ENCODE measurements at places on chromosomes 16 and 17.
A peak's percentile ranks its signal among the peaks of the same experiment; 100 is the strongest.

GRCh38 chr17:61161615-61162134, 238.0 kb upstream of the TBX2 start:
- no peak for DNase-seq

DNA sequence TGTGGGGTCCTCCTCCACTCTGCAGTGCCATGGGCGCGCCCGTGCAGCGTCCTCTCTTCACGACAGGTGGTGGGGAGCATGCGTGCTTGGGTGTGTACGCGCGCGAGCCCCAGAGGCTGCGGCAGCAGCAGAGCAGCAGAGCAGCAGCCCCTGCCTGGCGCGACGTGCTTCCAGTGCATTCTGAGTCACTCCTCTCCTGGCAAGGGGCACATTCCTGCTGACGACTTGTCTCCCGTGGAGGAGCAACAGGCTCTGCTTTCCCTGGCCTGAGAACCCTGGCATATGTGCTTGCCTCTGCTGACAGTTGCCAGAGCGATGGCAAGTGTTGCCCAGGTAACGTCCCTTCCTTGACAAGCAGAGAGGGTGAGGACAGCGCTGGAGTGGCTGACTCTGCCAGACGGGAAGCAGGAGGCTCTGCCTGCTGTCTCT, 133.8 kb upstream of the PLCG2 start:
- DNase-seq = no peak

- DNase-seq = no peak
Observed at GRCh38 chr16:7550096-7550495, 217.5 kb downstream of the RBFOX1 start.

GRCh38 chr17:28968231-28968913, 17.1 kb upstream of the PHF12 start:
- DNase-seq = no peak

GRCh38 chr16:50833929-50834328, 92.0 kb downstream of the CYLD start:
- no peak for DNase-seq

GRCh38 chr17:8444494-8444893, 8.8 kb downstream of the NDEL1 start:
- no peak for DNase-seq

- DNase-seq = no peak
Observed at GRCh38 chr17:27381007-27381501, 75.2 kb upstream of the KSR1 start.

DNA sequence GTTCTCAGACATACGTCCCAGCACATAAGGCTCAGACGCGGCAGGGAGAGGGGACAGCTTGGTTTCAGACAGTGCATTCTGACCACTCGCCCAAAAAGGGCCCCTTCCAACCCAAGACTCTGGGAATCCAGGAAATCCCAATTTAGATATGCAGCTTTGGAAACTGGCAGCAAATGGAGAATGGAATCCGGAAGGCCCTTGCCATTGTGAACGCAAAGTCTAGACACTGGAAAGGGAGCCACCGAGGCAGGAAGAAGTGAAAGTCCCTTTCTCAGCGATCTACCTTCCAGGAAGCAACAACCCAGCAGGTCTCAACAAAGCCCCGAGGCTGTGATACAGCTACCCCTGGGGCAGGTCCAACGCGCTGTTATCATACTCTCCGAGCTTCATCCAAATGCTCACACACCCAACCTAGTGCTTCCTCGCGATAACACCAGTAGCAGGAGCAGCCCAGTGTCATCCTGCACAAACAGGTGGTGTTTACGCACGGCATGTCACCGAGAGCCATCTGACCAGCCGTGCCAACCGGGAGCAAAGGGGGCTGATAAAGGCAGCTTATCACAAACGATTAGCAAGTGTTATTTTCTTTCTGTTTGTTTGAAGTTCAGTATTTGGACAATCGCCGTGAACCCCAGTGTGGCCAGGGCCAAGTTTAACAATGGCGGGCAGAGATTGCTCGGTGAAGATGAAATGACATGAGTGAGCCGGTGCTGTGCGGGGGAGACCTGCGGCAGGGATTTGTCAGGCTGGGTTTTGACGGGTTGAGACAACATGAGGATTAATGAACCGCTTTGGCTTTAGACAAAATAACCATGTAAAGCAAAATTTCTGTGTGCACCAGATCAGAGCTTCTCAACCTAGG, 240.6 kb downstream of the FOXL1 start:
- DNase-seq = peak; percentile 24

DNA sequence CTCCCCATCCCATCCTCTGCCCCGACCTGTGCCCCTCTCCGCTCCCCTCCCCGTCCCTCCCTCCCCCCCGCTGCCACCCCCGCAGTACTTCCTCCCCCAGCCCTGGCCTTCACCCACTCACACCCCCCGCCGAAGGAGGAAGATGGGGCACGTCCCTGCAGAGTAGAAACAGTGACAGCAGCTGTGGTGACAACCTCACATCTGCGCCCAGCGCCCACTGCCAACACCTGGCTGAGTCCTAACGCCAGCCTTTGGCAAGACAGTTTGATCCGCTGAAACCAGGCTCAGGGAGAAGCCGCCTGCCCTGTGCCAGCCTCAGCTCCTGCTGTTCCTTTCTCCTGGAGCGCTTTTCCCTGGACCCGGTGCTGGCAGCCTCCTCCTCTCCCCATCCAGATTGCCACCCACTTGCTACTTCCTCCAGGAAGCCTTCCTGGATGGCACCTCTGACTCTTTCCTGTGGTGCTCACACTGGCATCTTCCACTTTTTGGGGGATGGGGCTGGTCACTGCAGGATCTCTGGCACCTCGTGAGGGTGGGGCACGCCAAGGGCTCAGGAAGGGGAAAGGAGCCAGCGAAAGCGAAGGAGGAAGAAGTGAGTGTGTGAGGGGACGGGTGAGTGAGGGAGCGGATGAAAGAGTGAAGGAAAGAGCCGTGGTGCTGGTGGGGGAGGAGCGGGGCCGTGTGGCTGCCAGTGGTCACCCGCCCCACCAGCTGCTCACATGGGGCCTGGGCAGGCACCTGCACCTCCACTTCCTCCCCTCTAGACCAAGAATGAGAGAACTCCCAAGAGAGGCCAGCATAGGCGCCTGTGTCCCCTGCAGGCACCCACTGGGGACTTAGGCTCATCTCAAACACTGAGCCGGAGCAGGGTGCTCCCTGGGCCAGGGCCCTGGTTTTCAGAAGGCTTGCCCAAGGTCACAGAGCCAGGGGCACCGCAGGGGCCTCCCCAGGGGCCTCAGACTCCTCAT, 27.0 kb downstream of the ZFPM1 start:
- DNase-seq = no peak

DNA sequence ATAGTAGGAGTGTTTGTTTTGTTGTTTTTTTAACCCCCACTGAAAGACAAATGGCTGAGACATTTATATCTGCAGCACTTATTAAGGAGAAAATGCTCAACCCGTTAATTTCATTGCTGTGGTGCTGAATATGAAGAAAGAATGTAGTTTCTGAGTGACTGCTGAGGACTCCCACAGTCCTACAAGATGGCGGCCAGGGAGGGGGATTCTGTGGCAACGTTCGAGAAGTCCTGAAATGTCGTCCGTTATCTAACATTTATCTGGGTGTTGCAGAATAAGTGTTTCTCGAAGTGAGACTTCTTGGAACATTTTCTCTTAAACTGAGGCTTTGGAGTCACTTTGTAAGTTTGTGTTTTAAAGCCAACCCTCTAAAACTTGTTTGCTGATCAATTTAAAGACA, 530.4 kb downstream of the XYLT1 start:
- DNase-seq = no peak

DNA sequence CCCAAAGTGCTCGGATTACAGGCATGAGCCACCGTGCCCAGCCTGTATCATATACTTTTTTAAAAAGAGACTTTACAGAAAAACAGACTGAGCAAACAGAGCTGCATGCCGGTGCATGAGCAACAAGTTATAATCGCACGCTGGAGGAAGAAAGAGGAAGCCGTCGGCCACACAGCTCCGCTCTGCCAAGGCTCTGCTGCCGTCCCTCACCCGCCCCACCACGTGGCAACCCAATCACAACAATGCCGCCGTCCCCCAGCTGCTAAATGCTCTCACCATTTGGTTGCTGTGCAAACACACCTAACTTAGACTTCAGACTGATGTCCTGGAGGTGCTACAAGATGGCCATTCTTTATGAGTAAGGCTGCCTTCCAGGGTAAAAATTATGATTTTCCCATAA, 83.5 kb downstream of the ADCY9 start:
- no peak for DNase-seq

DNA sequence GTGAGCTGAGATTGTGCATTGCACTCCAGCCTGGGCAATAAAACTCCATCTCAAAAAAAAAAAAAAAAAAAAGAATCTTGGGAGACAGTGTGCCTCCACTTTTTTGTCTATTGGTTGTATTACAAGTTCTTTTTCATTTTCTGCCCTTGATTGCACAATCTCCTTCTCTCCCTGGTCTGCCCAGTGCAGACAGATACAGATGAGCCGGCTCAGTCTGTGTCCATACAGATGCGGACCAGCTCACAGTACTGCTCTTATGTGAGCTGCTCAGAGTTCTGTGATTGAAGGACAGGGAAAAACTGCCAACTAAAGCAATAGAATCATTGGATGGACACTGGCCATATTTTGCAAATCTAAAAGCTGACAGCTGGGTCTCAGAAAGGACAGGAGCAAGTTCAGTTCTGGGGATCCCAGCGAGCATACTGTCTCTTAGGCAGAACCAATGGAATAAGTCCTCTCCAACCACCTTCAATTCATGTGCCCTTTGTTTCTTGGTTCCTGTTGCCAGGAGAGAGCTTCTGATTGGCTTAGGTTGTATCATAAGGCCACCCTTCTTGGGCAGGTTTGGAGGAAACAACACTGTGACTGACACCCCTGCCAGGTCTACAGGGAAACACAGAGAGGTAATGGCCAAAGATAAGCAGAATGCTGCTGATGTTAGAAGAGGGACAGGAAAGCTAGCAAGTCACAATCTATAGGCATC, 495.6 kb upstream of the HSBP1 start:
- no peak for DNase-seq

DNA sequence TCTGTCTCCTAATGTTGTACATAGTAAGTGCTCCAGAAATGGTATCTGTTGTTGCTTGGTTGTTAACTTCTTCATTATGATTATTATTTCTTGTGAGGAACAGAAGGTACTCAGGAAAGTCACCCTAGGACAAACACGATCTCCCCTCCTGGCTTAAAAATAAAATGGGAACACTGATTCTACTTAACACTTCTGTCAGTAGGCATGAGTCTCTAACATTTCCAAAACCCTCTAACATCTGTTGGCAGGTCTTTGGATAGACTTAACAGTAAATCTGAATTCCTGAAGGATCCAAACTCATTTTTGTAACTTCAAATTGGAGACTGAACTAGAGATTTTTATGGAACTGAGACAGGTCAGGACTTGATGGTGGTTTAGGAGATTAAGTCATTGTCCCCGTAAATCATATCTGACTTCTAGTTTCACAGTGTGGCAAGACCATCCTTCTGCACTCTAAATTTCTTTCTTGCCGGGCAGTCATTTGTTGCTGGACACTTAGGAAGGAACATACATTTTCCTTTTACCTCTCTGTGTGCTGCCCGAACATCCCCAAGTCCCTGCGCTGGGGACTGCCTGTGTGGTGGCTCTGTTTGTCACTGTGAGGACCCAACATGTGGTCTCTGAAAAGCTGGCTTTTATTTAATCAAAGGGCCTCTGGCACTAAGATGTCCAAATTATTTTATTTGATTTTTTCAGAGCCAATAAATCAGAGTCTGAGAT, 149.9 kb downstream of the NPIPB5 start:
- DNase-seq = no peak

DNA sequence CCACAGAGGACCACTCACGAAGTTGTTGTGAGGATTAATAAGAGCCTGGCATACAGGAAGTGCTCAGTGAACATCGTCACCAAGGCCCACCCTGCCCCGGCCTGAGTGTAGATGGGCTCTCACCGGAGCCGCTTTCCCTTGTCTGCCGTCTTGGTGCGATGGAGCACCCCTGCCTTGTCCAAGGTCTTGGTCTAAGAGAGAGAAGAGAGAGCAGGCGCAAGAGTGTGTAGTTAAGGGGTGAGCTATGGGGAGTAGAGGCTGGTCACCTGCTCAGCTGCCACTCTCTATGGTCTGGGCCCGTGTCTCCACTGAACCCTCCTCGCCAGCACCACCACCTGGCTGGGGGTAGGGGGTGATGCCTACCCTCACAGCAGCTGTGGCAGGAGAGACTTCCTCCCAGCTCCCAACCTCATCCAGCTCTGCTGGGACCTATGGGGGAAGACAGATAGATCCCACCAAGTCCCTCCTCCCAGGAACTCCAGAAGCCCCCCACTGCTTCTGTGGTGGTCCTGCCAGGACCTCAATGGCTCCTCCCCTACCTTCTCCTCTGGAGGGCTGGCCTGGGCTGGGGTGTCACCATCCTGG, 28.7 kb downstream of the ARHGAP27 start:
- DNase-seq = no peak

DNA sequence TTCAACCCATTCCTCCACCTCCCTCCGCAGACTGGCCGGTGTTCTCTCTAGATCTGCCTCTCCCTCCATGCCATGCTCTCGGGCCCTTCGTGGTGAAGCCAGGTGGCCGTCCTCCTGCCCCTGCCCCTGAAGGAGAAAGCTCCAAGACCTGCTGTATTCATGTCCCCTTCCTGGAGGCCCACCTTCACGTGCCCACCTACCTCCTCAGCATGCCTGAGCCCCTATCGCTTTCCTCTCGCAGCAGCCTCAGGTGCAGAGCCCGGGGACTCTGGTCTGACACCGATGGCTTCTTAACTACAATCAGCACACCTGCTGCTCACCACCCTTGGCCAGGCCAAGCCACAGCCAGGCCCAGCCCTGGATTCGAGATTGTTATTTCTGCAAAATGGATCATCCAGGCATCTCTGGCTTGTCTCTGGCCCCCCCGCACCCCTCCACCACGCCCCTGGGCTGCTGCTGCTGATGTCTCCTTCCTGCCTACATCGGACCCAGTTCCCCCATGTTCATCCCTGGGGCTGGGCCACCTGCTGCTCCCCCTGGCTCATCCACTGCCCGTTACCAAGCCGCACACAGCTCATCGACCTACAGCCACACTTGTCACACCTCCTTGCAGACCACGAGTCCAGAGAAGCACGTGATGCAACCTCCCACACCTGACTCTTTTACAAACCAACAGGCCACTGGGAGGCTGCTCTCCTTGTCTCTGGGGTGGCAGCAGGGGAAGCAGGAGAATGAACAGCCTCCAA, 32.5 kb upstream of the TNFRSF13B start:
- DNase-seq = no peak

GRCh38 chr17:14133104-14133503, 63.8 kb downstream of the COX10 start:
- DNase-seq = no peak

DNA sequence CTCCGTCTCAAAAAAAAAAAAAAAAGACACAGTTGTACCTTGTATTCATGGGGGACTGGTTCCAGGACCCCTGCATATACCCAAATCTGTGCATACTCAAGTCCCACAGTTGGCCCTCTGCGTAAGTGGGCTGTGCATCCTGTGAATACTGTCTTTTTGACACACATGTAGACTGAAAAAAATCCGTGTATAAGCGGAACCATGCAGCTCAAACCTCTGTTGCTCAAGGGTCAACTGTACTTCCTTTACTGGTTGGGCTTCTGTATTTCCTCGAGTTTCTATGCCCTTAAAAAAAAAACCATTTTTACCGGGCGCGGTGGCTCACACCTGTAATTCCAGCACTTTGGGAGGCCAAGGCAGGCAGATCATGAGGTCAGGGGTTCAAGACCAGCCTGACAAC, 52.3 kb downstream of the GRB2 start:
- no peak for DNase-seq

Measured in muscle of arm (tissue), 14 donors.